ENCODE measurements at places on chromosomes 2 and 18. TPM values are rescaled to one million over a fixed set of nuclear protein-coding genes. Genes with fewer than 3 reads are reported as not detected.
A peak's percentile ranks its signal among the peaks of the same experiment; 100 is the strongest.

DNA sequence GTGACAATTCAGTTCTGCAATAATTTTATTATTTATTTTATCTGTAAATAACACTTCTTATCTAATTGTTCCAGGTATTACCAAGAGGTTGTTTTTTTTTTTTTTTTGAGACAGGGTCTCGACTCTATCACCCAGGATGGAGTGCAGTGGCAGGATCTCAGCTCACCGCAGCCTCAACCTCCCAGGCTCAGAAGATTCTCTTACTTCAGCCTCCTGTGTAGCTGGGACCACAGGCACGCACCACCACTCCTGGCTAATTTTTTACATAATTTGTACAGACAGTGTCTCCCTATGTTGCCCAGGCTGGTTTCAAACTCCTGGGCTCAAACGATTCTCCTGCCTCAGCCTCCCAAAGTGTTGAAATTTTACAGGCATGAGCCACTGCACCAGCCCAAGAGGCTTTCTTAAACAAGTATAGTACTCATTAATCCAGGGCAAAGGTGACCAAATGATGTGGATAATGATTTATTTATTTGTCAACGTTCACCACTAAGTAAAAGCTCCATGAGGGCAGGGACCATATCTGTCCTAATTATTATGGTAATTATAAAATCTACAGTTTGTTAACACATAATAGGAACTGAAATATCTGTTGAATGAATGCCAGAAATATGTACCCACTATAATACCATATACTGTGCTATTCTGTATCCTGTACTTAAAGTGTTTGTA lies 12.0 kb downstream of the STK17B start:
- no peak for DNase-seq

DNA sequence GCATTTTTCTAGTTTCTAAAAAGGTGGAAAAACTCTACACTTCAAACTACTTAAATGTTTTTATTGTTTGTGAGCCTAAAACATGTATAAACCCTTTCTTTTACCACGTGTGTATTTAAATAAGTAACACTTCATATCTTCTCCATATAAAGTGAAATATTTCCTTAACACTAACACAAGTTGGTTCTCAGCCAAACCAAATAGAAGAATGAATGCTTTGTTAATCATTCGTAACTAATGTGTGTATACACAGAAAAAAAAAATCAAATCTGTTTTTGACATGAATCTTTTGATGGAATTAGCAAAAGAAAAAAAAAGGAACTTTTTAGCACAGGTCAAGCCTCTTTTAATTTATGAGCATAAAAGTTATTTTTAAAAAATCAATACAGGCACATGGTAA lies 89.3 kb downstream of the EHBP1 start:
- DNase-seq, result no peak

RIOK3 gene
- total RNA-seq, result 52.7 TPM

DNA sequence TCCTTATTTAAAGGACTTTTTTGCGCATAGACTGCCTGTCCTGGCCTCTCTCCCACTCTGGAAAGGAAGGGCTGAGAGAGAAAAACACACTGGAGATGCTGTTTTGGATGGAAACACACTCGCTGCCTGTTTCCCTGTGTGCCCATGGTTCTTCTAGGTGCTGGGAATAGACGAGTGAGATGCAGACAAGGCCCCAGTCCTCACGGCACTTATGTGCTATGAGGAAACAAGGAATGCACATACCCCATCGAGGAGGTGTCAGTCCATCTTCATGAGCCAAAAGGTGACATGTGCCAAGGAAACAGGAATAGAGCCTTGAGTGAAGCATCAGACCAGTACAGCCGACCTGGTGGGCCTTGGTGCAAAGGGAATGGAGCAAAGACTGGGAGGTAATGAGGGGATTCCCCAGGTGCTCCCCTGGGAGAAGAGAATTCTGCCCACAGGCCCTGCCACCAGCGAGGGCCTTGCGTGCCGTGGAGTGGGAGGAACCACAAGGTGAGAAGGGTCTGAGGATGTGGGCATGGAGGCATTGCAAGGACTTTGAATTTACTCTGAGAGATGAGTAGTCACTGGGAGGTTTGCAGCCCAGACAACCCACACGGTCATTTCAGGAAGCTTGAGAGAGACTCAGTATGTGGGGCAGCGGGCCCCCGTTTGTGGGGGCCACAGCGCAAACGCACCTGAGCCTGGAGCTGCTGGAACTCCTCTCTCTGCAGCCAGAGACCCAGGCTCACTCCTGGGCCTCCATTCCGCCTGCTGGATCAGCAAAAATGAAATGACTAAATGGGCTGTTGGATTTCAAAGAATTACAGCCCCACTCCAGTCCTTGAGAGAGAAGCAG lies 197.5 kb upstream of the COPS8 start:
- no peak for DNase-seq

DNA sequence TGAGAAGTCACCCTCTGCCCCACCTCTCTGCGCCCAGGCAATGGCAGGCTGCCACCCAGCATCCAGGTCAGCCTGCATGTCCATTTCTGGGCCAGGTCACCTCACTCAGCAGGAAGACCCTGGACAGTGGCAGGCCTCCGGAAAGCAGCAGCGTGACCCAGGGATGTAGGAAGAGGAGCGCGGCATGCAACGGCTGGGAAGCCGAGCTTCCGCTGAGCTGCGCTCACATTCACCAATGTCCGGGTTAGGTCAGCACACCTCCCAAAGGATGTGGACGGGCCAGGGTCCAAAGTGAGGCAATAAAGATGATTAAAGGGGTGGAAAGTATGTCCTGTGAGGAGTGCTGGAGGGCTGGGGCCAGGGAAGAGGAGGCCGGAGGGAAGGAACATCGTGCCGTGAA lies 174.5 kb downstream of the CTIF start:
- DNase-seq, result no peak

DNA sequence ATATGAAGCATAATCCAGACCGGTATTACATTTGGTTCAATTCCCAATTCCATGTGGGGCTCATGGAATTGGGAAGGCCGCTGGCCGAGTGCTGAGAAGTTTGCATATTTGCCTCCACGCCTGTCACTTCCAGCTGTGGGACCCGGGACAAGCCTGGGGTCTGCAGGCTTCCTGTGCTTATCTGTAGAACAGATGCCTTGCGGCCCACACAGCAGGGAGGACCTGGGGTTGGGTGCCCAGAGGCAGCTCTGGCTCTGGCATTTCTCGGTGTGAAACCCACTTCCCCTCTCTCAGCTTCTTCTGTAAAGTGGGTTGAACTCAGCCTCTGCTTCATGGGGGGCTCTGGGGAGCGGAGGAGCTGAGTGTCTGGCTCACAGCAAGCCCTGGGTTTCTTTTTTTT lies 97.9 kb downstream of the SH3BP4 start:
- DNase-seq, result no peak

EMX1 gene
- 0.71 TPM for total RNA-seq

DNA sequence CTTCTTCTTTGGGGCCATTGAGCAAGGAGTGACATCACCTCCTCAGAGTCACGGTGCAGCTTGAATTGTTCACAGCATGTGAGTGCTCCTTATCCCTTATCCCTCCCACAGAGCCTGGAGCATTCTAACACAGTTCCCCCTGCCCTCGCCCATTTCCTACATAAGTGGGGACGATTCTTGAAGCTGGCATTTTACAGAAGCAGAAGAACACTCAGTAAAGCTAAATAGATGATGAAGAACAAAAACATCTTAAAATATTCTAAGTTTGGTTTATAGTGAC lies 135.8 kb upstream of the APCDD1 start:
- DNase-seq, result no peak

LDLRAD4 gene
- total RNA-seq, result 3.4 TPM

DNER gene
- total RNA-seq, result 0.91 TPM

- no peak for DNase-seq
Observed at GRCh38 chr18:79744625-79745024, 53.1 kb upstream of the KCNG2 start.

GRCh38 chr2:237603718-237604362 lies 13.3 kb upstream of the RAB17 start:
- no peak for DNase-seq

GRCh38 chr2:233319256-233319655 lies 11.6 kb downstream of the SAG start:
- DNase-seq, result no peak

GRCh38 chr2:85551698-85552678 lies 9.3 kb downstream of the GGCX start:
- DNase-seq, result peak; percentile 79

CCDC85A gene
- total RNA-seq, result 1.1 TPM

DNA sequence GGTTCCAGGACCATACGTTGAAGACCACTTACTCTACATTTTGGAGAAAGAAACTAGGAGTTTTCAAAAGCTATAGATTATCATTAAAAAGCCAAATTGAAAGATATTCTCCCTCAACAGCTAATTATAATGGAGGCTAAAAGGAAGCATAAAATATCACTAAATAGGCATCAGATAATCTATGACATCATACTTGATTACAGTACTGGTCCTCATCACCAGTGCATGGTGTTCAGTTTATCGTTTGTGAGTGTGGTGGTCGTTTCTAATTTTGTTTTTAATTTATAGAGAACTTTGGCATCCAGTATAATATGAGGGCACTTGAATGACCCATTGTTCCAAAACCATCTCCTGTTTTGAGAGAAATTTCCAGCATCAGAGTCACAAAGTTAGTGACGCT lies 80.9 kb downstream of the HNRNPLL start:
- no peak for DNase-seq
